T-cell (primary cell): ENCODE measurements at places on chromosomes 16 and 17. TPM values are rescaled to one million over a fixed set of nuclear protein-coding genes. Genes with fewer than 3 reads are reported as not detected.

Gene HSD17B2
- total RNA-seq: not detected

Gene MGAT5B
- total RNA-seq: 2.4 TPM

GRCh38 chr17:22286337-22287041 is 594.2 kb downstream of the KCNJ18 start:
- no peak overlapping the region for H3K4me3 ChIP-seq
- DNase-seq: no peak
- H3K36me3 ChIP-seq: no peaks in the 10 kb centered on the region
- no peaks in the 10 kb centered on the region for H3K27me3 ChIP-seq

DNA sequence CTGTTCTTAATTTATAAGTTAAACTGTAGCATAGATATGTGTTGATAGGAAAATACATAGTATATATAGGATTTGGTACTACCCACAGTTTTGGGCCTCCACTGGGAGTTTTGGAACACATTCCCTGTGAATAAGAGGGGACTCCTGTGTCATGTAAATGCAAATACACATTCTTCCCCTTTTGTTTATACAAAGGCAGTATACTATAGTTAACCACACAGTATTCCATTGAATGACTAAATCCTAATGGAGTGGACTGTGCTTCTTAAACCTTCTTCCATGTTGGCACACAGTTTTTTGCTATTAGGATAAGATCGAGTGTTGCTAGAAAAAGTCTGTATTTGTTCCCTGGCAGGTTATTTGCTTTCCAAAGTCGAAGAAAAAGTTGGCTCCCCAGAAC is 22.2 kb downstream of the TAC4 start:
- no peak overlapping the region for H3K27ac ChIP-seq
- H3K36me3 ChIP-seq: peaks cover 12% of the 10 kb centered on the region
- H3K4me1 ChIP-seq: peaks cover 13% of the 10 kb centered on the region
- no peak overlapping the region for H3K4me3 ChIP-seq
- no peak for DNase-seq

DNA sequence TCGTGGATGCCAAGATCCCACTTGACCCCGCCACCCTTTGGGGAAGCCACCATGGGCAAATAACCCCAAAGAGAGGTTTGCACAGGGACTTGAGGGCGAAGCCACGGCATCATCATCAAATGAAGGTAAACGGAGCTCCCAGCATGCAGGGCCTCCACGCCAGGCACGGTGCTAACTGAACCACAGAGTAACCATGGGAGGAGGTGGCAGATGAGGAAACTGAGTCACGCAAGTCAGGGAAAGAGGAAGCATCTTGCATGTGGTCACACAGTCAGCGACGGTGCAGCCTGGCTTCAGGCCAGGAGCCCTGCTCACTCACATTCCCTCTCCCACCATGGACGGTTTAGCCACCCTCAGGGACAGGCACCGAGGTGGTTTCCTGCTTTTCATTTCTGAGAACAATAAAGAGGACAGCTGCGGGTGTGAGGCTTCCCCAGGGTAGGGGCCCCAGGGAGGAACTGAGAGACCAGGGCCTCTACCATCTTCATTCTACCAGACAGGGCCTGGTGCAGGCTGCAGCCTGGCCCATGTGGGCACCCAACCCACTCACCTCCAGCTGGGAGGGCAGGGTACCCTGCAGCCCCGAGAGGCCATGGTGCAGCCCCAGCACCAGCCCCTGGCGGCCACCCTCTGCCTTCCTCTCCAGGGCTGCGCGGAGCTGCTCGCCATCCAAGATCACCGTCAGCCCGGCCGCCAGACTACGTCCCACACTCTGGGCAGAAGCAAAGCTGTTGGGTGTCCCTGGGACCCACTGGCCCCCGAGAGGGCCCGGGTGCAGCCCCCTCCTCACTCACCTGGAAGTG is 78.3 kb downstream of the RMI2 start:
- H3K27ac ChIP-seq: no peak overlapping the region
- no peak overlapping the region for H3K4me3 ChIP-seq
- no peaks in the 10 kb centered on the region for H3K4me1 ChIP-seq
- H3K36me3 ChIP-seq: no peaks in the 10 kb centered on the region
- DNase-seq: no peak

DNA sequence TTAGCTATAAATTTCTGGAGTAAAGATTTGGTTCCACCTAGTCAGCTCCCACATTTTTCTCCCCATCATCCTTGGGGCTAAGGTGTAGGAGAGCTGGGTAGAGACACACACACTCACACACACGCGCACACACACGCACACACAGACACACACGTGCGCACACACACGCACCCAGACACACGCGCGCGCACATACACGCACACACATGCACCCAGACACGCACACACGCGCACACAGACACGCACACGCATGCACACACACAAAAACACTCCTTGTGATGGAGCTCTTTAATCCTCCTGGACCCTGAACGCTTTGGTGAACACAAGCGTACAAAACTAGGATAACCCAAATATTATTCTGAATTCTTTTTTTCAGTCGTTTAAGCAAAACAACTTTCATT is 253.6 kb downstream of the C16orf95 start:
- peaks cover 47% of the 10 kb centered on the region for H3K27me3 ChIP-seq
- no peaks in the 10 kb centered on the region for H3K36me3 ChIP-seq
- H3K4me1 ChIP-seq: no peaks in the 10 kb centered on the region
- no peak overlapping the region for H3K4me3 ChIP-seq

- no peak overlapping the region for H3K27ac ChIP-seq
- peaks cover 22% of the 10 kb centered on the region for H3K36me3 ChIP-seq
- H3K27me3 ChIP-seq: no peaks in the 10 kb centered on the region
These were observed 15.1 kb downstream of the MAP3K14 start for GRCh38 chr17:45301674-45302073.

DNA sequence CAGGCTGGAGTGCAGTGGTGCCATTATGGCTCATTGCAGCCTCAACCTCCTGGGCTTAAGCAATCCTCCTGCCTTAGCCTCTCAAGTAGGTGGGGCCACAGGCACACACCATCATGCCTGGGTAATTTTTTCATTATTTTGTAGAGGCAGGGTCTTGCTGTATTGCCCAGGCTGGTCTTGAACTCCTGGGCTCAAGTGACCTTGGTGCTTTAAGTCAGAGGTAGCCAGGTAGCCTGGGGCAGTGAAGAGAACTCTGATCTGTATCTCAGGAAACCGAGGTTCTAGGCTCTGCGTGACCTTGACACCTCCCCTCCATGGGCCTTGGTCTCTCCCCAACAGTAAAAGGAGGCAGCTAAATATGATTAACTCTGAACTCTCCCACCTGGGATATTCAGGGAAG is 3.4 kb downstream of the CTF1 start:
- H3K27ac ChIP-seq: no peak overlapping the region
- DNase-seq: no peak
- H3K4me3 ChIP-seq: no peak overlapping the region
- H3K36me3 ChIP-seq: no peaks in the 10 kb centered on the region
- H3K4me1 ChIP-seq: peaks cover 22% of the 10 kb centered on the region
- H3K27me3 ChIP-seq: no peaks in the 10 kb centered on the region
